ENCODE measurements at places on chromosomes 7 and 10.

GRCh38 chr10:117689566-117689965, 147.0 kb downstream of the EMX2 start:
- no peak for DNase-seq

- no peak for DNase-seq
Observed at GRCh38 chr10:28587270-28587969, 54.5 kb downstream of the WAC start.

DNA sequence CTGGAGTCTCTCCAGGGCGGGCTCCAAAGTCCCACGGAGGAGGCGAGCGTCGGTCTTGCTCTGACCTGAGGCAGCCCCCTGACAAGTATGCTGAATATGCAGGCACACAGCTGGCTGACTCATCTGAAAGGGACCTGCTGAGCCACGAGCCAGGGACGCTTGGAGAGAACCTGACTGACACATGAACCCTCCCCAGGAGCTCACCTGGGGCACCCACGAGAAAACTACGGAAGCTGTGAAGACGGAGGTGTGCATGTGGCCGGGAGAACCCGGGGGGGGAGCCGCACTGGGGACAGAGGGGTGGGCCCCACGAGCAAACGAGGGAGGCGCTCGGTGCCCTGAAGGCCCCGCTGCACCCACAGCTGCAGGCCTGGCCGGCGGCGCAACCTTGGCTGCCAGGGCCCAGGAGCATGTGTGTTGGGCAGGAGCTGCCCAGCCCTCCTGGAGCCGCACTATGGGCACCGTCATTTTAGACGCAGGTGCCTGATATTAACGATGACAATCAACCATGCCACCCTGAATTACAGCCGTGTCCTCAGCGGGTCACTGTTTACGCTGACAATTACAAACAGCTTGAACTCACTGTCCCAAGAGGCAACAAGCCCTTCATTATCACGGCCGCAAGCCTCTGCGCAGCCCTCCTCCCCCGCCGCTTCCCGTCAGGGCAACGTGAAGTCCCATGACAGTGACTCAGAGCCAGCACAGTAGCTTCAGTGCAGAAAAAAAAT, 64.7 kb downstream of the DIP2C start:
- peak; percentile 37 for DNase-seq

DNA sequence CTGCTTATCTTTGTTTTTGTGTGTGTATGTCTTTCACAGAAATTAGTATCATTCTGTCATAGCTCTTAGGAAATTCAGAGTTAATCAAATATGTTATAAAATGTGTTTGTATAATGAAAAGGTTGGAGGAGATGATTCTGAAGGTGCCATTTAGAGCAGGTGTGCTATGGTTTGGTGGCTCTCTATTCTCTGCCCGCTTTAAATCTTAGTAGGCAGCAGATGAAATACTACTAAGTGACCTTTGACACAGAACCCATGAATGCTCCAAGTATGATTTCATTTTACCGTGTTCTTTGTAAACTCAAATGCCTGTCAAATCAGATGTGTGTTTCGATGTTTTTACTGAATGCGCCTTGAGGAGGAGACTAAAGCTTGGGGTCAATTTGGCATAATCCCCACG, 24.5 kb downstream of the ZEB1 start:
- no peak for DNase-seq

- DNase-seq: no peak
Observed at GRCh38 chr10:131050162-131050766, 261.3 kb downstream of the TCERG1L start.

GRCh38 chr7:1712907-1713501, 42.9 kb downstream of the ELFN1 start:
- DNase-seq: no peak

DNA sequence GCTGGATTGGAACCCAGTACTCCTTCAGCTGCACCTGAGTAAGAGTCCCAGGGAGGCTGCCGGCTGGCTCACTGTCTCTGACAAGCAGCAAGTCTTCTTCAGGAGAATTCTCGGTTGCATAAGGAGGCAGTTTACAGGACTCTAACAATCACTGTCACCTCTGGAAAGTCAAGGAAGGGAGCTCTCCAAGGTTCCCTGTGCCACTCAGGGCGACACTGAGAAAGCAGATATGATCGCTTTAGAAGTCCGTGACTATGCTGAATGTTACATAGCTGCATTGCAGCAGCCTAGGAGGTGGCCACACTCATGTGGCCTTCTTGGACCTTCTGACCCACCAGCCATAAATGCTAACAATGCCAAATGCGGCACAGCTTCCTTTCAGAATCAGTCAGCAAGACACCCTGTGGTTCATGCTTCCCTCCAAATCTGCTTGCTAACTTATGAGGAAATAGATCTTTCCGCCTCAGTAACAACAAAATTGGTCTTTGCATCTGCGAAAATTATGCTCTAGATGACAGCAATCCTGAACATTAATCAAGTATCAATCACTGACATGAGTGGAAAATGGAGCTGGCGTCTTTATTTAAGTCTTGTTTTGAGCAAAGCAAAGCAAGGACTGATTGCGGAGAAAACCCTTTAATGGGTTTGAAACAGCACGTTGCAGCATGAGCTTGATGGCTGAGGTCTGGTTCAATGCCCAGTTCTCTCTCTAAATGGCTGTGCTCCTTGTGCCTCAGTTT, 132.9 kb downstream of the ATXN7L1 start:
- no peak for DNase-seq

DNA sequence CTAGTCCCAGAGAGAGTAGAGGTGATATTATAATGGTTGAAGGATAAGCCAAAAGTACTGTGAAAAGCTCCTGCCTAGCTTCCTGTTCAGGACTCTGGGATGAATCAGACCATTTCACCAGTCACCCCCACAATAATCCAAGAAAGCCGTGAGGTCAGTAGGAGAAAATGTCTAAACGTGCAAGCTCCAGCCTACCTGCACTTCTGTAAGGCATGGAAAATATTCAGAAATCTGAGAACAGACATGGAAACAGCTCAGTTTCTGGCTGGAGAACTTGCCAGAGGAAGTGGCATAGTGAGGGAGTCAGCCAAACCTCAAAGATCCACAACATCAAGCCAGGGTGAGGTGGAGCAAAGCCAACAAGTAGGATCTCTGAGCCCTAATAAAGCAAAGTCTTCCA, 58.2 kb downstream of the ELAPOR2 start:
- no peak for DNase-seq

DNA sequence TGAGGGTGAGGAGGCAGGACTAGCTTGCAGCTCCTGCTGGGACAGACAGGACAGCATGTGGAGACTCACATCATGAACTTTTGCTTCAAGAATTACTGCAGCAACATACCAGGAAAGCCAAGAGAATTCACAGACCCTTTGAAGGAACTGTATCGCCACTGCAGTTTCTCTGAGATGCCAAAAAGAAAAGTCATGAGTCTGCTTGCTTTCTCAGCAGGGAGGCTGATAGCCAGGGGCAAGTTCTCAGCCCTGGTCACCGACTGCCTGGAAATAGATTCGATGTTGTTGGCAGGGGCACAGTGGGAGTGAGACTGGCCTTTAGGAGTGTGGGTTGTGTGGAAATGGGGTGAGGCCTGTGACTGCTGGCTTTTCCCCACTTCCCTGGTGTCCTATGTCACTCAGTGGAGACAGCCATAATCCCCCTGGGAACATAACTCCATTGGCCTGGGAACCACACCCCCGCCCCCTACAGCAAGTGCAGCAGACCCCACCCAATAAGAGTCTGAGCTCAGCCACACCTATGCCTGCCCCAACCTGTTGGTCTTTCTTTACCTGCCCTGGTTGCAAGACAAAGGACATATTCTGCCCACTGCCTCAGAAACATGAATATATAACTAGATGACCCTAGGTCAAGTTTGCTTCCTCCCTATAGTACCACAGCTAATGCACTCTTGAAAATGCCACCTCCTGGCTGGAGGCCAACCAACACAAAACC, 1.6 kb upstream of the SAMD9 start:
- no peak for DNase-seq

DNA sequence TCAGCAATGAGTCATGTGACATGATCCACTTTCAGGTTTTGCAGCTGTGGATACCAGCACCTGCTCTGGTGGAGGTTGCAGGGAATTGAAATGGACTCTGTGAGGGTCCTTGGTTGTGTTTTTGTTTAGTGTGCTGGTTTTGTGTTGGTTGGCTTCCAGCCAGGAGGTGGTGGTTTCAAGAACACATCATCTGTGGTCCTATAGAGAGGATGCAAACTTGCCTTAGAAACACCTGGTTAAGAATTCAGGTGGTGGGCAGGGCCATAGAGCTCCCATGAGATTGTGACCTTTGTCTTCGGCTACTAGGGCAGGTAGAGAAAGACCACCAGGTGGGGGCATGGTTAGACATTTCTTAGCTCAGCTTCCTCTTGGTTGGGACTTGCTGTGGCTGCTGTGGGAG, 59.2 kb upstream of the CYP2C9 start:
- DNase-seq: no peak
